DND-41 (cell line): ENCODE measurements at places on chromosomes 16 and 17.

- no peak overlapping the region for H3K27ac ChIP-seq
- H3K4me3 ChIP-seq: no peak overlapping the region
- H3K36me3 ChIP-seq: no peaks in the 10 kb centered on the region
- DNase-seq: no peak
- no peaks in the 10 kb centered on the region for H3K27me3 ChIP-seq
Measured at GRCh38 chr16:79365702-79366101, 234.8 kb downstream of the MAF start.

DNA sequence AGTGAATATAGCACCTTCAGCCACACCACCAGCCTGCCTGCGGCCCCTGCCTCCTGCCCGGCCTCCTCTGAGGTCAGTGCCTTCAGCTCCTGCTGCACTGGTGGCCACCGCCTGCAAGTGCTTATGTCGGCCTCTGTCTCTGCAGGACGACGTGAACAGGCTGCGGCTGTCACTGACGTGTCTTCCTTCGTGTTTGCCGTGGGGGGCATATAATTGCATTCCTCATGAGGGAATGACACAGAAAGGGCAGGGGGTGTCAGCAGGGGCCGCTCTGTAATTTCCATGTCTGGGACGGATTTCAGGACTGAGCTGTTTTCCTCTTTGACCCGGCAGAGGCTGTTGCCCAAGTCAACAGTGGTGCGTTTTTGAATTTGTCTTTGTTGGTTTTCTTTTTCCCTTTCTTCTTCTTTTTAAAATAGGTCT lies 28.5 kb downstream of the CMIP start:
- H3K36me3 ChIP-seq: peaks cover 50% of the 10 kb centered on the region
- no peaks in the 10 kb centered on the region for H3K27me3 ChIP-seq
- H3K27ac ChIP-seq: 0 out of 2 replicates have a peak overlapping the region, but pooled peaks have one; percentile 85
- no peak for DNase-seq
- H3K4me3 ChIP-seq: no peak overlapping the region

DNA sequence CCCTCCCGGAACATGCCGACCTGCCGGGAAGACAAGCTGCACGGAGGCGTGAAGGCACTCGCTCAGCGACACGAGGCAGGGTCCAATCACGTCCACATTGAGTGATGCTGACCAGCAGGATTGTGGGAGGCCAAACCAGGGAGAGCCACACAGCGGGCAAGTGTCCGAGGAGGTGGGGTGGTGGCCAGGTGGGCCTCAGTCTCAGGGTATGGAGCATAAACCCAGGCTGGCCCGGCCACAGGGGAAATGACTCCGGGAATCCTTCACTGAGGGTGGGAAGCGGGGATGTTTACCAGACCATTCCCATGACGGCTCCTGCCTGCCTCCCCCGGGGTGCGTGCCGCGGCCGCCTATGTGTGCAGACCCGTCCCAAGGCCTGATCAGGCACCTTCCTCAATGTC lies 62.5 kb downstream of the RPH3AL start:
- peaks cover 8% of the 10 kb centered on the region for H3K27me3 ChIP-seq
- H3K36me3 ChIP-seq: no peaks in the 10 kb centered on the region
- no peak overlapping the region for H3K4me3 ChIP-seq
- no peak overlapping the region for H3K27ac ChIP-seq

- H3K27me3 ChIP-seq: peaks cover 3% of the 10 kb centered on the region
- H3K4me3 ChIP-seq: no peak overlapping the region
- DNase-seq: no peak
Measured at GRCh38 chr16:86868786-86869185, 290.4 kb downstream of the FOXL1 start.

GRCh38 chr16:64449506-64449905 lies 672.4 kb downstream of the CDH11 start:
- DNase-seq: no peak
- no peaks in the 10 kb centered on the region for H3K36me3 ChIP-seq
- H3K4me1 ChIP-seq: no peaks in the 10 kb centered on the region
- no peak overlapping the region for H3K27ac ChIP-seq
- H3K4me3 ChIP-seq: no peak overlapping the region
- no peaks in the 10 kb centered on the region for H3K27me3 ChIP-seq

- peak; percentile 62 for DNase-seq
- H3K36me3 ChIP-seq: no peaks in the 10 kb centered on the region
- H3K4me3 ChIP-seq: no peak overlapping the region
Measured at GRCh38 chr16:79083508-79084299, 516.8 kb downstream of the MAF start.

DNA sequence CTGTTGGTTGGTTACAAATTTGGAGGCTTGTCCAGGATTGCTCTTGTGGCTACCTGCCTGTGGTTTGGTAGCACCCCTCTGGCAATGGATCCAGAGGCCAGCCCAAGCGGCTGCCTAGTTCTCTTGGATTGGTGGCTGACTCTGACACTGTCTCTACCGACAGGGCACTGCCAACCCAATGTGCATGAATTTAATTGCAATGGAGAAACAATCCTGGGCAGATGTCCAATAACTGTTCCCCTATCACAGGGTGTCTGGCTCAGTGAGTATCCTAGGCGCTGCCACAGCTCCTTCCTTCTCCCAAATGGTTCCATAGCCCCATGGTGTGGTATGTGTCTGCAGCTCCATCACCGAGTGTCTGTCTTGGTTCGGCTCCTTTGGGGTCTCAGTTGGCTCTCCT lies 19.5 kb downstream of the N4BP1 start:
- peaks cover 18% of the 10 kb centered on the region; the same call in 1 of the 2 replicates for H3K36me3 ChIP-seq
- no peak for DNase-seq
- no peaks in the 10 kb centered on the region for H3K4me1 ChIP-seq
- H3K4me3 ChIP-seq: no peak overlapping the region
- no peaks in the 10 kb centered on the region for H3K27me3 ChIP-seq
- no peak overlapping the region for H3K27ac ChIP-seq

GRCh38 chr17:73621685-73622084 lies 22.6 kb downstream of the SDK2 start:
- H3K27me3 ChIP-seq: peaks cover 3% of the 10 kb centered on the region
- no peak for DNase-seq
- no peak overlapping the region for H3K27ac ChIP-seq

DNA sequence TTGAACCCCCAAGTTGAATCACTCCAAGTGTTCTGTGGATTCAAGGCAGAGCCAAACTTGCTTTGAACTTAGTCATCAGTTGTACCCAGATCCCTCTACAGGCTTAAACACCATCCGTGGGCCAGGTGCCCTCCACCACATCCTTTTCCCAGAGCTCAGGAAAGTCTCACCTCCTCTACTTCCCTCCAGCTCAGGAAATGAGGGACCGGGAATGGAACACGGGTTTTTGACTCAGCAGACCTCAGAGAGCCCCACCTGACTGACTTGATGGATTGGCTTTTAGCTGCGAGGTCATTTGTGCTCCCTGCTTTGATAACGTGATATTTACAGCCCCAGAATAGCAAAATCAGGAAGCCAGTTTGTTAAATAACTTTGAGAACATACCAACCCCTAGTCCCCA lies 20.1 kb downstream of the GID4 start:
- no peaks in the 10 kb centered on the region for H3K4me1 ChIP-seq
- DNase-seq: no peak
- no peak overlapping the region for H3K27ac ChIP-seq
- no peak overlapping the region for H3K4me3 ChIP-seq
- no peaks in the 10 kb centered on the region for H3K27me3 ChIP-seq
- H3K36me3 ChIP-seq: peaks cover 73% of the 10 kb centered on the region

DNA sequence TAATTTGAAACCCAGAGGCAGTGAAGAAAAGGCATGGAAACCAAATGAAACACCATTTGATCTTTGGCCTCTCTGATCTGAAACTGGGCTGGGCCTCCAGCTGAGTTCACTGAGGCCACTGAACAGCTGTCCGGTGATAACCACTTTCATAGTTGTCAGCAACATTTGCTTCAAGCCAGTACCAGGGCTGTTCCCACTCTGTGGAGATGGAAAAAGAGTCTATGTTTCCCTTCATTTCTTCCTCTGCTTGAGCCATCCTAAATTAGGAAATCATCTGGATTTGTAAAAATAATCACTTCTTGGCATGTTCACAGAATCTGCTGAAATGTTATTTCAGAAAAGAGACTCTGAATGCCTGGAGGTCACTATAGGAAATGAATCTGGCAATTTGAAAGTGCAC lies 119.3 kb downstream of the STX8 start:
- H3K4me3 ChIP-seq: no peak overlapping the region
- no peak overlapping the region for H3K27ac ChIP-seq
- H3K4me1 ChIP-seq: no peaks in the 10 kb centered on the region
- DNase-seq: no peak
- H3K27me3 ChIP-seq: no peaks in the 10 kb centered on the region

DNA sequence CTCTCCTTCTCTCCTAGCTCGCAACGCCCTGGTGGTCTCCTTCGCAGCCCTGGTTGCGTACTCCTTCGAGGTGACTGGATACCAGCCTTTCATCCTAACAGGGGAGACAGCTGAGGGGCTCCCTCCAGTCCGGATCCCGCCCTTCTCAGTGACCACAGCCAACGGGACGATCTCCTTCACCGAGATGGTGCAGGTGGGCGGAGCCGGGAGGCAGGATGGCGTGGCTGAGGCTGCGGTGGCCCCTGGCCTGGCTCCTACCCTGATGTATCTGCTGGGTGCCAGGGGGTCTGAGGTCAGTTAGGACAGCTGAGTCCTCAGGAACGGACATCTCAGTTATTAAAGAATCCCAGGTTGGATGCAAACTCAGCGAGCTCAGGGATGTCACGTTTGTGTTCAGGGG lies 16.7 kb downstream of the SLC26A11 start:
- H3K36me3 ChIP-seq: no peaks in the 10 kb centered on the region
- no peak overlapping the region for H3K27ac ChIP-seq
- DNase-seq: no peak

- peak overlapping the region; percentile 17 for H3K4me3 ChIP-seq
- DNase-seq: peak; percentile 53
- H3K36me3 ChIP-seq: peaks cover 18% of the 10 kb centered on the region; the same call in 1 of the 2 replicates
- H3K27me3 ChIP-seq: no peaks in the 10 kb centered on the region
Measured at GRCh38 chr16:11914210-11915113, 1.3 kb downstream of the GSPT1 start.

DNA sequence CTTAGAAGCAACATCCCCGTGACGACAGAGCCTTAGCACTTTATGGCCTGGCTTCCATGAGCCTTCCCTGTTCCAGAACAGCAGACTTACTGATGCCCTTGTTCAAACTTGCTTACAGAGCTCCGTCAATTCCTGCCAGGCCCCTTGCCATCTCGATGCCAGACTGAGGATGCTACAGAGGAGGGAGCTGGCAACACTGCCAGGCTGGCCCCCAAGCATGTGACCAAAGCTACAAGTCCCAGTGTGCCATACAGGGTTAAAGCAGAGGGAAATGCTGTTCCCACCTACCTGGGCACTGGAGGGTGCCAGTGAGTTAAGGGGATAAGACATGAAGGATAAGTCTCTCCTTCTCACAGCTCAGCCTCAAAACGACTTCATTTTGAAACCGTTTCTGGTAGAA lies 33.5 kb upstream of the SREBF1 start:
- no peak for DNase-seq
- no peak overlapping the region for H3K27ac ChIP-seq

GRCh38 chr16:25217921-25218320 lies 1.2 kb downstream of the AQP8 start:
- DNase-seq: no peak
- H3K27ac ChIP-seq: no peak overlapping the region
- H3K4me3 ChIP-seq: no peak overlapping the region

DNA sequence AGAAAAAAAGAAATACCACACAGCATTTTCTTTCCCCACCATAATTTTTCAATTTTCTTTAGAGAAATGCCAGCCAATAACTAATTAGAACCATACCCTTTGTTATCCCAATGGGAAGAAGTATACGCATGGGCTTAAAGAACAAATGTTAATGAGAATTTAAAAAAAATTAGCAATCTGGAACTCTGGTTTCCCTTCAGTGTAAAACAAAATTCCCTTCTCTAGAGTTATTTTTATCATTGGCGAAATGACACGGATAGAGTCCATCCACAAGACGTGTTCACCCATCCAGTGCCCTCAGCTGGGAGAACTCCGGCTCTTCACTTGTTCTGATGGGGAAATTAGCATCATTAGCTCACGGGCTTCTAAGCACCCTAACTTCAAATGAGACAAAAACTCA lies 3.3 kb downstream of the NXN start:
- peaks cover 24% of the 10 kb centered on the region for H3K4me1 ChIP-seq
- H3K36me3 ChIP-seq: no peaks in the 10 kb centered on the region
- H3K4me3 ChIP-seq: no peak overlapping the region
- no peak for DNase-seq

DNA sequence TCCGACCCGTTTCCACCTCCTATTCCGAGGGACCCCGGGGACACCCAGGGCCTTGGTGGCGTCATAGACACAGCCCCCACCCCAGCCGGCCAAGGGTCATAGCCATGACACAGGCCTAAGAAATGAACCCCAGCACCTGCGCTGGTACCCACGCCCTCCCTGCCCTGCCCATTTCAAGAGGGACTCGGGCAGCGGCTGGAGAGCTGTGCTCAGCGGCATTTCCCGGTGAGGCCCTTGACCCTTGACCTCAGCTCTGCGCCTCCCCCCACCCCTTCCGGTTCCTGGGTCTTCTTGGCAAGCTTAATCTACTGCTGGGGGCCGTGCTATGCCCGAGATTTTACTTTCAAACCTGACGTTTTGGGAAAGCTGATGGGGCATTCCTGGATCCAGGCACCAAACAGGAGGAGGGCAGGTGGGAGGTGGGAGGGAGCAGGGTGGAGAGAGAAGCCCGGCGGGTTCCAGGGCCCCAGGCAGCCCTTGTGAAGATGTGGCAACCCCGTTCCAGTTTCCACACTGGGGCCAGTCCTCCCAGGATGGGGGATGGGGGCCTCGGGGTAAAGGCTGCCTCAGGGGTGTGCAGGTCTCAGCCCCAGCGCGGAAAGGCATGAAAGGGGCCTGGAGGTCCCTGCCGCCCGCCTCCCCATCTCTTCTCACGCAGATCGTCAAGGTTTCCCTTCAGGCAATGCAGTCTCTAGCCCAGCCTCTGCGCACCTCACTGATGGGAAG lies at the start of gene SLC22A31:
TSS of gene SLC22A31 (minus strand) at position 414 of the 726 bp plus-strand sequence. CDS start at position 378, 36 bp downstream.
- H3K27me3 ChIP-seq: no peaks in the 10 kb centered on the region
- H3K4me3 ChIP-seq: no peak within 1 kb of the TSS
- no peaks in the 10 kb centered on the region for H3K4me1 ChIP-seq

DNA sequence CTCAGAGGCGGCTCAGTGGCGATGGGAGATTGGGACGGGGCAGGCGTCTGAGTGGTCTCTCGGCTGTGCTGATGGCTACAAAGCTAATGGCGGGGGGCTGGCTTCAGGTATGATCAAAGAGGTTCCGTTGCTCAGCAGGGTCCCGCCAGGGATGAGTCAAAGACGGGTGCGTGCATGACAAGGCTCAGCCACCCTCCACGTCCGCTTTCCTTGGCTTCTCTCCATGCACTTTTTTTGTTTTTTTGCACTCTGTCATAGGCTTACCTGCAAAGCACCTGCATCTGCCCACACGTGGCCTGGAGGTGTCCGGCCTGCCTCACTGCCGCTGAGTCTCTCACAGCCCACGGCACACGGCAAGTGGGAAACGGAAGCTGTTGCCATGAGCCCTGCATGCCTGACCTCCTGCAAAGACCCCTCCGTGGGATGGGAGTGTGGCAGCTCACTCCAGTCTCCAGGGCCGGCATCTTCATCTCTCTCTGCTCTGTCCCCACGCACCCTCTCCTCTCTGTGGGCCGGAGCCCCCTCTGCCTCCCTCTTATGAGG lies 85.5 kb upstream of the ZNF469 start:
- no peaks in the 10 kb centered on the region for H3K4me1 ChIP-seq
- no peak overlapping the region for H3K27ac ChIP-seq
- H3K36me3 ChIP-seq: no peaks in the 10 kb centered on the region
